Posterior vena cava (tissue), 2 donors: ENCODE measurements at places on chromosomes 7 and 10.
A peak's percentile ranks its signal among the peaks of the same experiment; 100 is the strongest.

GRCh38 chr7:144780071-144780608 is 55.7 kb downstream of the TPK1 start:
- no peak for DNase-seq

- DNase-seq: no peak
Observed at GRCh38 chr7:138352570-138353461, 107.2 kb upstream of the TRIM24 start.

GRCh38 chr10:111129363-111129762 is 52.5 kb downstream of the ADRA2A start:
- DNase-seq: no peak

GRCh38 chr7:65339257-65339656 is 34.4 kb upstream of the ZNF92 start:
- DNase-seq: no peak

- peak; percentile 60 for DNase-seq
Observed at GRCh38 chr7:128913870-128914565, 3.5 kb upstream of the KCP start.

DNA sequence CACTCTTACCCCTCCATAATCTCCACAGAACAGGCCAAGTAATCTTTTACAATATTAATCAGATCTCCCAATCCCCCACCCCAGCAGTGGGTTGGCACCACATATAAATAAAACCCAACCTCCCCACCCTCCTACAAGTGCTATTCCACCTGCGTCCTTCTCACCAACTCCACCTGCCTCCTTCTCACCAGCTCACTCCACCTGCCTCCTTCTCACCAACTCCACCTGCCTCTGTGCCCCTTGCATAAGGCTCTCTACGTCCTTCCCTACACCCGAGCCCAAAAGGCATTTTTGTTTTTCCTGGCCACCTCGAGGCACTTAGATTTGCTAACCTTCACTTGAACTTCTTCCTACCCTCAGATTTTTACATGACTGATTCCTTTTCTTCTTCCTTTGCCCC is 89.7 kb downstream of the ATE1 start:
- DNase-seq: no peak

DNA sequence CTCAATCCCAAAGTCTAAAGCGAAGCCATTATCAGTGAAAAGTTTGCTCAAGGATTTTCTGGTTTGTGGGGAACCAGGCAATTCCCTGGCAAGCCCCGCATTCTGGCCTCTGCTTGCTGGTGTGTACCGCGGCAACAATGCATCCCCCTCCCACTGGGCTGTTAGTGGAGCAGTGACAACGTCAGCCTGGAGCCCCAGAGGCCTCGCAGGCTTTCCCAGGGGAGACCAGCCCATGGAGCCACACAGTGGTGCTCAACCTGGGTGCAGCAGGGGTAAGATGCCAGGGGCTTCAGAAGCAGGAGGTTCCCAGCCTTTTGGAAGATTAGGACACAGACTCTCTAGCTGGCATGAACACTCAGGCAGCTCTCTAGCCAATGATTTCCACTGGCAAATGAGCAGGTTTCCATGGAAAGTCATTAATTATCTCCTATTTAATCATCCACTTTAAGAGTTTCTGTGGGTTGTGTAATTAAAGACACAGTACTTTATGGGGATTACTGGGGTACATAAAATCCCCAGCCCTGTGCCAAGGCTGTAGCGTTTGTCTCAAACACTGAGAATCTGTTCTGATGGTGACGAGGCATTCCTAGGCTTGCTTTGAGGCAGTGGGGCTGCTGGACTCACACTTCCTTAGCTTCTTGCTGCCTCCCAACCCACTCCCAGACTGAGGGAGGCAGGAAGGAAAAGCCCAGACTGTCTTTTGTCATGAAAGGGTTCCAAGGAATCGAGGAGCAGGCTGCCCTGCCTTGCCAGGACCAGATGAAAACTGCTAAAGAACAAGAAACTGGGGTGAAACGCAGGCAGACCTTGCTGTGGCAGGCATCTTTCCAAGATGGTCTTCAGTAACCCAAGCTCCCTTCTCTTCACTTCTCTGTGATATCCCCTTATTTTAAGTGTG is 411.9 kb upstream of the SHH start:
- DNase-seq: no peak

DNA sequence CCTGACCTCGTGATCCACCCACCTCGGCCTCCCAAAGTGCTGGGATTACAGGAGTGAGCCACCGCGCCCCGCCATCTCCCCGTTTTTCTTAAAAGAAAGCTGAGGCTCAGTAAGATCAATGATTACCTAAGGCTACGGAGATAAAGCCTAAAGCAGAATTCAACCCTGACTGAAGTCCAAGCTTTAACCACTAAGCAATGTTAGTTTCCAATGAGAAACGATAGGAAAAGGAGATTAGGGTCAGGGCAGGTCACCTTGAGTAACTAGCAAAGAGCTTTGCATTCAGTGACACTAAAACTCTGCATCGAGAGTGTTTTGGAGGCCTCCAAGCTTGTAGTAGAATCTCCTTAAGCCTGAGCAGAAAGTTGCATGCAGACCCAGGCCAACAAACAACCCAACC is 17.6 kb upstream of the PRXL2A start:
- no peak for DNase-seq

DNA sequence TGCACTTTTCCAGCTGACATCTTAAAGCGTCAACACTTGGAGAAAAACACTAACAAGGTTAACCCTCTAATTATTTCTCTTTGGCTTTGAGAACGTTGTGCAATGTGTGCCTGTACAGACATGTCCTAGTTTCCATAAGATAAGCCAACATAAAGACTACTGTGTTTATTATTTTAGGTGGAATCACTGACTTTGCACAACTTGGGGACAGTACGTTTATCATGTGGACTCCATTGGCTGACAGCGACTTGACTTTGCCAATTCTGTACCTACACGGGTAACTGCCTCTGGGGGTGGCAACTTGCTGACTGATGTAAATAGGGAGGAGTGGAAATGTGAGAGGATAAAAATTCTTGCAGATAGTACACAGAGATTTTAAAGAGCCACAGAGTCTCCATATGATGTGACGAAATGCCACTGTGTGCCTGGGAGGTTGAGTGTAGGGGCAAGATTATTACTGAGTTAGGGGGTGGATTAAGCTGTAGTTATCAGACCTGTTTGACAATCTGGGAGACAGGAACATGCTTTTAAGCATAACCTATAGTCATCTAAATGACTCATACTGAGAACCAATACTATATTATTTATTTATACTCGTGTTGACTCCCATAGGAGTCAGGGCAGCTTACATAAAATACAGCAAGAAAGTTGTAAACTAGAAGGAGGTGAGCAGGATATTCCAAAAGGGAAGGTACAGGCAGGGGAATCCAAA is 21.0 kb downstream of the SLC13A4 start:
- DNase-seq: no peak

DNA sequence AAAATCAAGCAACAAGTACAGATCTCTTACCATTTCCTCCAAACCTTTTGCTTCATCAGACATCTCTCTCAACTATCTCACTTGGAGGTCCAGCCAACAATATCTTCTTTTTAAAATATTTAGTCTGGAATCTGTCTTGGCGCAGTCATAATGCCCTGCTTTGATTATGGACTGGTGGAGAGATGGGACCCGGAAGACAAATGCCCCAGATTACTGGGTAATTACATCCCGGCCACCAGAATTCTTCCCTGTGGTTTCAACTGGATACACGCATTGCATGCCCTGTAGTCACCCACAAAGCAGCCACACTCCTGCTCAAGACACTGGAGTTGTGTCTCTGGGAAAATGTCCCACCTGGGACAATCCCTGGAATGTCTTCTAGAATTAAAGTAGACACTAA is 65.5 kb downstream of the BPGM start:
- no peak for DNase-seq

GRCh38 chr7:149610441-149611011 is 112.9 kb upstream of the ZNF746 start:
- DNase-seq: no peak

DNA sequence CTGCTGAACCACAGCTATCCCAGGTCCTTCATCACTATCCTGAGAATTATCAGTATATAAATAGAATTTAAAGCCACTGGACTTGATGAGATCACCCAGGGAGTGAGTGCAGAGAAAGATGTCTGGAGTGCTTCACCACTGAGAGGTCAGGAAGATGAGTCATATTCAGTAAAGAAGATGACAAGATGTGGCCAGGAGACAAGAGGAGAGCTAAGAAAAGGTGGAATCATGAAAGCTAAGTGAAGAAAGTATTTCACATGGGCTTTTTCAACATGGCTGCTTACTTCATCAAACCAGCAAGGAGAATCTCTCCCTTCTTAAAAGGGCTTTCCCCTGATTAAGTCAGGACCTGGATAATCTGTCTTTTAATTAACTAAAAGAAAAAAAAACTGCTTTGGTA is 9.1 kb upstream of the PRKAR2B start:
- no peak for DNase-seq

- DNase-seq: no peak
Observed at GRCh38 chr7:132575982-132576720, at the start of gene PLXNA4. TSS of gene PLXNA4 (minus strand) at chr7:132576470. CDS start at chr7:132508693, 67,777 bp downstream.

DNA sequence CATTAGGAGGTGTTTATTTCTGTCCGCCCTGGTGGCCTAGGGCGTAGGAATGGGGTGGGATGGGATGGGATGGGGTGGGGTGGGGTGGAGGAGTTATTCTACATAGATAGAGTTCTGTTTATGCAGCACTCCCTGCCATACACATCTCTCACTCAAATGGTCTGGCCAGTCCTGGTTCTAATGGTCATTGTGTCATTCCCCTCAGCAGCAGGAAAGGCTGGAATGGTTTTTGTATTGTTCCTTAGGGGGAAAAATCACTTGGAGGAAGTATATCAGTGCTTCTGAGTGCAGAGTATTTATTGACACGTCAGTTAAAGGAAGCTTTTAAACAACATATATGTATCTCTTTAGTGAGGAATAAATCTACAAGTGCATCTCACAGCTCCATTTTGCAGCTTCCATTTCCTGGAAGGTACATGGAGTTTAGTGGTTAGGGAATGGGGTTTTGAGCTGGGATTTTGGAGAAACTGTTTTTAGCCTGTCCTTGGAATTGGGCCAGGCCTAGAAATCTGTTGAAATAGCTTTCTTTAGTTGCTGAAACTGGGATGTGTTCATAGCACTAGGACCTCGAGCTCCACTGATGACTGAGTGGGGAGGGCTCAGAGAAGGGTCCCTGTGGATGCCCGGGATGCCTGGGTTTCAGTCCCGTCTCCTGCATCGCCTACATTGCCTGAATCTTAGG is 8.3 kb downstream of the TSPAN14 start:
- DNase-seq: no peak

GRCh38 chr10:80333983-80334382 is 22.6 kb downstream of the DYDC1 start:
- no peak for DNase-seq

- no peak for DNase-seq
Observed at GRCh38 chr7:68800316-68800715, 798.0 kb upstream of the AUTS2 start.

DNA sequence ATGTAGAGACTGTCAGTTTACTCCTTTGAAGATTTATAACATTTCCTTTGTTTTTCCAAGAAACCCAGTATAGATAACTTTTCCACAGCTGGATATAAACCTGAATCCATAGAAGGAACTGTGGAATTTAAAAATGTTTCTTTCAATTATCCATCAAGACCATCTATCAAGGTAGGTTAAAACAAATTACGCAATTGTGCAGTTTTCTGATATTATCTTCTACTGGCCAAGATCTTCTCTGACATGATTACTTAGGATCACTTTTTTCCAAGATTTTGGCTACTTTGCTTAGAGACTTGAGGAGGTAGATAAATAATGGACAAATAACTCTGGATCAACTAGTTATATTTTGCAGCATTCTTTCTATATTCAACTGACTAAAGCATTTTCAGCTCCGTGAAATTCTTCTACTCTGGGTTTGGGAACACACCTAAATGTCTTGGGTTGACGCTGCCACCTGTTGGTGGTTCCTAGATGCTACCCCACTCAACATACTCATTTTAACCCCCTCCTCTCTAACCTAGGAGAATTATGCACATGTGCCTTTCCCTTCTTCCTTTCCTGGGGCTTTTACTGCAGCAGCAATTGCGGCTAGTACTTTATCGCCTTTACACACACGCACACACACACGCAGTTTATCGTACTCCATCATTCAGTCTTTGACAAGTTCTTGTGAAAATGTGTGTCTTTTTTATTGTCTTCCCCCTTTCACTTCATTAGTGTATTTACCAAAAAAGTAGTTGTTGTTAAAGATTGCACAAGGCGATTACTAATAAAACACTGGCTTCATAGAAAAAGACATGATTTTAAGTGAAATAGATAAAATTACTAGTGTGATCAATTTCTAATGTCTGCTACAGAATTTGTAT is 32.7 kb downstream of the ABCB5 start:
- DNase-seq: no peak

- DNase-seq: no peak
Observed at GRCh38 chr7:29955799-29956486, 33.7 kb downstream of the SCRN1 start.

- DNase-seq: no peak
Observed at GRCh38 chr10:121709675-121710073, 111.4 kb upstream of the FGFR2 start.

DNA sequence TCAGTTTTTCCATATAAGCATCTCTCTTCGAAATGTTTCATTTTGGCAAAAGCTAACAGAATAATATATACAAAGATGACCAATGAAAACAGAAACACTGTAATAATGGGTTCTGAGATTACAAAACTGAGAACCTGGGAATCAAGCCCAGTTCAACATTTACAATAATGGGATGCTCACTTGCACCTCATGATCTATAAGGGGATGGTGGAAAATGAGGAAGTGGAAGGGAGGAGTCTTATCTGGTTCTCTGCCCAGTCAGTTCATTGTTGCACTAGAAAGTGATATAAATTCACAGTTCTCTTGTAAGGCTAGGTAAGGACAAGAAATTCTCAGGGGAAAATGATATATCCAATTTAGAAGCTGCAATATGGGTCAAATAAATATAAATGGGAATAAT is 31.7 kb upstream of the RHOBTB1 start:
- no peak for DNase-seq

DNA sequence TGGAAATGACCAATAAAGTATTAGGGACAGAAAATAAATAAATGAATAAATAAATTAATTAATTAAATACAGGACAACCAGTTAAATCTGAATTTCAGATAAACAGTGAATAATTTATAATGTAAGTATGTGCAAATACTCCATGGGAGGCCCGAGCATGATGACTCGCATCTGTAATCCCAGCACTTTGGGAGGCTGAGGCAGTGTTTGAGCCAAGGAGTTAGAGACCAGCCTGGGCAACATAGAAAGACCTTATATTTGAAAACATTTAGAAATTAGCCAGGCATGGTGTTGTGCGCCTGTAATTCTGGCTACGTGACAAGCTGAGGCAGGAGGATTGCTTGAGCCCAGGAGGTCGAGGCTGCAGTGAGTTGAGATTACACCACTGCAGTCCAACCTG is 123.7 kb downstream of the CUL2 start:
- DNase-seq: no peak

DNA sequence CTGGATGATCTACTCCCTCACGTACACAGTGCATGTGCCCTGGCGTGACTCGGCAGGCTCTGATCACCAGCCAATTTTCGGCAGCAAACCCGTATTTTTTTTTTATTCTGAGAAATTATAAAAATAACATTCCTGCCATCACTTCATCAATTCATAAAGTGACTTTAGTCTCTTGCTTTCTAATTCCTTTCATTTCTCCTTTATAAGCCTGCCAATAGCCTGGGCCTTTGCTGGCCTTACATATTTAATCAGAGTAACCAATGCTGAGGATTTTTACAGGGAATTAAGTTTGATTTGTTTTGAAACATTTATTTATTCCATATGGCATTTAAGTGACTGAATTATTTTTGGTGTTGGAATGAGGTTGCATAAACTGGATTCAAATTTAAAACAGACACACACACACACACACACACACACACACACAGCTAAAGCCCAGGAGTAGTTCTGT is 140.8 kb downstream of the ETV1 start:
- DNase-seq: no peak
